ENCODE measurements at places on chromosomes 3 and 15.

GRCh38 chr3:143850877-143851276 lies 2.6 kb upstream of the SLC9A9 start:
- no peak for DNase-seq

DNA sequence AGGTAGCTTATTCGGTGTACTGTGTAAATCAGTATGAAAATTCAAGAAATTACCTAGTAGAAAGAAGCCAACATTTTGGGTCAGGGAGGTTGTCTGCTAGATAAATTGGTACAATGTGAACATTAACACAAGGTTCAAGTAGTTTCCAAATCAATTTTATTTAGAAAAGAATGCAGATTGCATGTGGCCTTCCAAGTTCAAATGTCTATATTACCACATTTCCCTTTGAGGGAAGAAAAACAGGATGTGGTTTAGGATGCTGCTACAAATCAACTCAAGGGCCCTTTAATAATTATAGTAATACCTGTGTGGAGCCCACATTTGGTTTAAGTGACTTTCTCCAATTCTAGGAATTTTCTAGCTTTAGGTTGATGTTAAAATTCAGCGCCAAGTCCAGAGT lies 57.5 kb downstream of the CADPS start:
- no peak for DNase-seq

GRCh38 chr3:155407331-155407730 lies 113.8 kb upstream of the STRIT1 start:
- DNase-seq, result no peak

DNA sequence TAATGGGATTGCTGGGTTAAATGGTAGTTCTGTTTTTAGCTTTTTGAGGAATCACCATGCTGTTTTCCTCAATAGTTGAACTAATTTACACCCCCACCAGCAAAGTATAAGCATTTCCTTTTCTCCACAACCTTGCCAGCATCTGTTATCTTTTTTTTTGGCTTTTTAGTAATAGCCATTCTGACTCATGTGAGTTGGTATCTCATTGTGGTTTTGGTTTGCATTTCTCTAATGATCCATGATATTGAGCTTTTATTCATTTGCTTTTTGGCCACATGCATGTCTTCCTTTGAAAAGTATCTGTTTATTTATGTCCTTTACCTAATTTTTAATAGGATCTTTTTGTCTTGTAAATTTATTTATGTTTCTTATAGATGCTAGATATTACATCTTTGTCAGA lies 288.2 kb downstream of the EPHA6 start:
- no peak for DNase-seq

GRCh38 chr3:87324609-87325008 lies 48.2 kb upstream of the POU1F1 start:
- no peak for DNase-seq

GRCh38 chr3:180970931-180971330 lies 18.6 kb downstream of the DNAJC19 start:
- no peak for DNase-seq

DNA sequence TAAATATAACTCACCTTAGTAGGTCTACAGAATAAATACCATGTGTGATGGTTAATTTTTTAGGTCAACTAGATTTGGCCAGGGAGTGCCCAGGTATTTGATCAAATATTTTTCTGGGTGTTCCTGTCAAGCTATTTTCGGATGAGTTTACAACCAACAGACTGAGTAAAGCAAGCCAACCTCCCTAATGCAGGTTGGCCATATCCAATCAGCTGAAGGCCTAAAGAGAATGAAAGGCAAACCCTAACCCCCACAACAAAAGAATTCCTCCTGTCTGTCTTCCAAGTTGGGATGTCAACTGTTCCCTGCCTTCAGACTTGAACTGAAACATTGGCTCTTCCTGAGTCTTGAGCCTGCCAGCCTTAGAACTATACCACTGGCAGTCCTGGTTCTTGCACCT lies 28.6 kb downstream of the TASOR start:
- DNase-seq, result no peak

DNA sequence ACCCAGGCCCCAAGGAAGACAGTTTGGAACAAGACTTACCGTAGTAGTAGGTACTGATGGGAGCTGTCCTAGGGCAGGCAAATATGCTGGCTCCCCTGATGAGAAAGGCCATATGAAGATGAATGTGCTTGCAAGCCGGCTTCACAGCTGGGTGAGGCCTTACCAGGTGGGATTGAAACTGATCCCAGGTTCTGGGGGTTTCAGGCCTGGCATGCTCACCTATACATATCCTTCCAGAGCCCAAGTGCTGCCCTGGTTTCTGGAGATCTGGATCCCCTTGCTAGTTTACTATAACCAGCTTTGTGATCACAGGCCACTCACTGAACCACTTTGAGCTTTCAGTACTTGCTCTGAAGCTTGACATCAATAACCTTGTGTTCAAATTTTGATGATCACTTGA lies 274.3 kb downstream of the EPHB1 start:
- DNase-seq, result no peak

DNA sequence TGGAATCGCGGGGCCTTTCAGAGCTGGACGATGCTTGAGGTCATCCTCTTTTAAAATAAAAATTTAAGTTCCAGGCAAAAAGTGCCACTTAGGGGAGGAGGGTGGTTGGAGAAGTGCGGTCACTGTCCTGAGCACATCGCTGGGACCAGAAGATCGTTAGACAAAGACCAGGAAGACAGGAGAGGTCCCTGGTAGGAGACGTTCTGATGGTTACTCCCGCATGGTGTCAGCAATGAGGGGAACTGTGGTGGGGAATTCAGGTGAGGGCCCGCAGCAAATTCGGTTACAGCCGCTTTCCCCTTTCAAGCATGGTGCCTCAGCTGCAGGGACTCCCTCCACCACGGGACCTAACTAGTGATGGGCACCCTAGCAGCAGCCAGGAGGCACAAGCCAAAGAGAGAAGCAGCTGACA lies 1.0 kb upstream of the ISY1 start:
- DNase-seq, result no peak

DNA sequence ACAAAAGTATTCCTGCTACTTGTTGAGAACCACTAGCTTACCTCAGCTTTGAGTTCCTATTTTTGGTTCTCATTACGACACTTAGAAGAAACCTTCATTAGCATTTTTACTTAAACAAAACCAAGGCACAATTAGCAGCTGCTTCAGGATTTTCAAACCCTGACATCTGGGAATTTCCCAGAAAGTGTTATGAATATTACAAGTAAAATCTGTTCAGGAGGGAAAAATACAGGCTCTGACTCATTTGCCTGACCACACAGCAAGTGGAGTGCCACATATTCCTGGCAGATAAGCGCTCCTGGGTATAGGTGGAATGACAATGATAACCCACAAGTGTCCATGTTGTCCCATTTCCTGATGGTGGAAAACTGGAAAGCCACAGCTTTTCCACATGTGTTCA lies 10.3 kb upstream of the RFTN1 start:
- DNase-seq, result no peak

GRCh38 chr3:169945313-169945712 lies 21.3 kb upstream of the SEC62 start:
- no peak for DNase-seq

Measured in stimulated activated CD4-positive, alpha-beta T cell treated with anti-CD3 and anti-CD28 coated beads, Interleukin-1b, Interleukin-23, amount 100 ng/mL, for 1 hour (primary cell).